Thymus (tissue), 14 donors: ENCODE measurements at places on chromosomes 11 and 22. TPM values are rescaled to one million over a fixed set of nuclear protein-coding genes. Genes with fewer than 3 reads are reported as not detected.

OR52E5 gene
- not detected for total RNA-seq

FJX1 gene
- 3.8 TPM for total RNA-seq

OTOG gene
- total RNA-seq: 0.09 TPM

ARCN1 gene
- total RNA-seq: 61.4 TPM

OR8G5 gene
- 0.05 TPM for total RNA-seq

CHST1 gene
- total RNA-seq: 0.80 TPM

HBE1 gene
- 5.5 TPM for total RNA-seq

GDPD4 gene
- not detected for total RNA-seq

CDC45 gene
- 31.7 TPM for total RNA-seq

PKNOX2 gene
- 1.3 TPM for total RNA-seq

PANX2 gene
- 0.09 TPM for total RNA-seq

CBLIF gene
- total RNA-seq: not detected

APOL1 gene
- total RNA-seq: 14.2 TPM

PANX3 gene
- not detected for total RNA-seq

LRRC4C gene
- 1.6 TPM for total RNA-seq

PIWIL4 gene
- total RNA-seq: 2.5 TPM

AIP gene
- 111 TPM for total RNA-seq

SCGB1D2 gene
- total RNA-seq: 0.80 TPM

NF2 gene
- total RNA-seq: 22.2 TPM

C11orf86 gene
- not detected for total RNA-seq

IGHMBP2 gene
- 5.2 TPM for total RNA-seq

OR5D14 gene
- total RNA-seq: not detected

FAM227A gene
- total RNA-seq: 0.66 TPM

OR2AG2 gene
- total RNA-seq: 0.05 TPM

ELMOD1 gene
- total RNA-seq: 0.05 TPM
